ENCODE measurements at places on chromosomes 3 and 15.

- DNase-seq: no peak
Measured at GRCh38 chr3:182979103-182979673, 1.1 kb downstream of the DCUN1D1 start.

DNA sequence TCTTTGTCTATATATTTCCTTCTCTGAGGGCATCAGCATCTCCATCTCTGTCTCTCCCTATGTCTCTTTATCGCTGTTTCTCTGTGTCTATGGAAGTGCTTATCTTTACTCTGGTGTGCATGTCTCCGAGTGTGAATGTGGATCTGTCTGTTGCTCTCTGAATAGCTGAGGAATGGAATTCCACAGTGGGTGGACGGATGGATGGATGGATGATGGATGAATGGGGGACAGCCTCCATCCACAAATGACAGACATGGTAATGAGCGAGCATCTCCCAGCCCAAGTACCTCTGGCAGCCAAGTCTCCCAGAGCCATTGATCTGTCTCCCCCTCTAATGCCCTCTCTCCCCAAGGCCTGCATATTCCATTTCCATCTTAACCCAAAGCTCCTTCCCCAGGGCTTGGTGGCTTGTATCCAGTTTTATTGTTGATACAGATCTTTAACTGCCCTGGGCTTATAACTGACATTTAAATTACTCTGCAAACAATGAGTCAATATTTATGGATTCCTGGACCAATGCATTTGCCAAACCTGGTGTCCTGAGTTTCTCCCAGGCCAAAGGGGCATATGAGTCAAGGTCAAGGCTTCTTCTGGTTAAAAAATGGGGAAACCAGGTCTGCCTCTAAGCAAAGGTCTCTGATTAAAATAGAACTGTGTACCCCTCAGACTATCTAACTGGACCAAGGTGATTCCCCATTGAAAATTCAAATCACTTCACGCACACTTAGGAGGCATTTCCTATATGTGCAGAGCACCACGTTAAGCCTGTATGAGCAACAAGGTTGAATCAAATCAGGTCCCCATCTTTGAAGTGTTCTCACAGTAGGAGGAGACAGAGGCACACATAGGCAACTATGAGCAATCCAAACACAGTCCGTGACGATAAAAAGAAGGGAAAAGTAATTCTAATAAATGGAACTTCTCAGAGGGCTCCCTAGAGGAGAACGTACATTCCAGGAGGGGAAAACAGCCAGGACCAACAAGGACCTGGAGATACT, 109.9 kb downstream of the TLE3 start:
- no peak for DNase-seq

DNA sequence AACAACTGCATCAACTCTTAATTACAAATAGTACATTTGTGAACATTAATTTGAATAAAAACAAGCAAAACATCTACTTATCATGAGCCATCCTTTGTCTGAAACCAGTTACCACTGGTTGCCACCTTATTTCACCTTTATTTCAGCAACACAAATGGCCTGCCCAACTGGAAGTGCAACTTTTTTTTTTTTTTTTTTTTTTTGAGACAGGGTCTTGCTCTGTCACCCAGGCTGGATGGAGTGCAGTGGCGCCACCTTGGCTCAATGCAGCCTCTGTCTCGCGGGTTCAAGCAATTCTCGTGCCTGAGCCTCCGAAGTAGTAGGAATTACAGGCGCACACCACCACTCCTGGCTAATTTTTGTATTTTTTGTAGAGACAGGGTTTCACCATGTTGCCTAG, 13.1 kb downstream of the WDR82 start:
- no peak for DNase-seq

GRCh38 chr3:46870651-46871050, 6.9 kb upstream of the PTH1R start:
- DNase-seq: no peak

DNA sequence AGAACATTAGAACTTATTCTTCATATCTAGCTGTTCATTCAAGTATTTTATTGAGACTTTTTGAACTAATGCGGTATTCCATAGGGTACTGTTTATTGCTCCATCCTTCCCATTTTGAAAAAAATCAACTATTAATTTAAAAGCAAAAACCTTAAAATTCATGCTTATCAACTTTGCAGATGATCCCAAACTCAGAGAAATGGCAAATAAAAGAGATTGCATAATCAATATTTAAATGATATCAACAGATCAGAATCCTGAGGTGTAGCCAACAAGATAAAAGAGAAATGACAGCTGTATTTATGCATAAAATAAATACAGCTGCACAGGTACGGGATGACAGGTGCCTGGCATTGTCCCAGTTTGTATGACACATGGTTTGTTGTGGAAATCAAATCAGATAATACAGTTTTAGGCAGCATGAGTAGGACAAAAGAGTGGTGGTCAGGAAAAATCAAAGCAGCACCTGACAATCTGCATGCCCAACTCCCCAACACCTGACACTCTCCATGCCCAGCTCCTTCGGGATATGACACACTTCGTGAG, 42.4 kb upstream of the CMTM8 start:
- no peak for DNase-seq

GRCh38 chr3:108093616-108094015, 2.8 kb upstream of the CD47 start:
- no peak for DNase-seq

DNA sequence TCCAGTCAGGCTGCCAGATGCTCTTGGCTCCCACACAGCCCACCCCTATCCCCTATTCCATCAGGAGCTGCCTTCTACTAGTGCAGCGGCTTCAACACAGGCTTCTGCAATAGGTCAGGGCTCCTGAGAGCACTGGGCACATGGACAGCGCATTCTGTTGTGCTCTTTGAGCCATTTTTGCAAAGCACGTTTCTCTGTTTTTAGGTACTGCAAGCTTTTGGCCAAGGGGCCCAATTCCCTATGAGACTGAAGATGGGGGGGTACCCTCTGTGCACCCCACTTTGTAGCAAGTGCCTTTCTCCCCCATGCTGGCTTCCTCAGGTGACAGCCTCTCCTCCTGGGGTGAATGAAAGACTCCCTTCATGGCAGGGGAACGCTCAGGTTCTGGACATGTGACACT, 31.2 kb downstream of the CHDH start:
- no peak for DNase-seq

DNA sequence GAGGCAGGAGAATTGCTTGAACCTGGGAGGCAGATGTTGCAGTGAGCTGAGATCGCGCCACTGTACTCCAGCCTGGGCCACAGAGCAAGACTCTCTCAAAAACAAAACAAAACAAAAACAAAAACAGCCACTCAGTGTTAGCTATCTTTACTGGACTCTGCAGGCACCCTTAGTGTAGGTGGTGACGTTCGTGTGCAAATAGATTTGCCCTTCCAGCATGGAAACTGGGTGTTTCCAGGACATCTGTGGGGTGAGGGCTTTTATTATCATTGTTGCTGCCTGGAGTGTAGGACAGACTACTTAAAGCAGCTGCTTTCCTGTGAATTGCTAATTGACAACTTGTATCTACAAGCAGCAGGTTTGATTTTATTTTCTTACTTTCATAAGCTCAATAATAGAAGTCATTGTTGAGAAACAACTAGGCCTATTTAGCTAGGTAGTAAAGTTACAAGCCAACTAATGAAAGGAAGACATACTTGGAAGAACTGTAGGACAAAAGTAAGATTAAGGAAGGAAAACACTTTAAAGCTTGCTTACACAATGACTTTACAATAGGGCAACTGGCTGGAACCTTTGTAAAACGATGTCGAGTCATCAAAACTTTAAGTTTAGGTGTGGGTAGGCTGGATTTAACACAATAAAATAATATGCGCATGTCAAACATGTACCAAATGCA, 25.4 kb upstream of the SPPL2A start:
- DNase-seq: no peak

GRCh38 chr15:50148362-50148963, 29.4 kb upstream of the ATP8B4 start:
- DNase-seq: no peak

DNA sequence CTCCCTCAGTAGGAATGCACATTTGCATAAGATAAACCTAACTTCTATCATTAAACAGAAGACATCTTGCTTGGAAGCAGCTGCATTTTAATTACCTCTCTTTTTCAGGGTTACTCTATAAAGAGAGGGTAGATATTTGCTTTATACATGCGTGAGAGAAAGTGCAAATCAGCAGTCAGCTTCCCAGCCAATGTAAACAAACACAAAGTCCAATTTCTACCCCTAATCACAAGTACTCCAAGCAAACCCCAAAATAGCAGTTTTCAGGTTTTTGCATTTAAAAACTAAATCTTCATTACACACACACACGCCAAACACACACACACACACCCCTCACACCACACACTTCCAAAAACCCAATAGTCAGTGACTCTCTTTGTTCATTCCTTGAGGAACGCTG, 303.9 kb upstream of the ALCAM start:
- DNase-seq: no peak

- no peak for DNase-seq
Measured at GRCh38 chr3:136595913-136596697, 156.1 kb downstream of the STAG1 start.

DNA sequence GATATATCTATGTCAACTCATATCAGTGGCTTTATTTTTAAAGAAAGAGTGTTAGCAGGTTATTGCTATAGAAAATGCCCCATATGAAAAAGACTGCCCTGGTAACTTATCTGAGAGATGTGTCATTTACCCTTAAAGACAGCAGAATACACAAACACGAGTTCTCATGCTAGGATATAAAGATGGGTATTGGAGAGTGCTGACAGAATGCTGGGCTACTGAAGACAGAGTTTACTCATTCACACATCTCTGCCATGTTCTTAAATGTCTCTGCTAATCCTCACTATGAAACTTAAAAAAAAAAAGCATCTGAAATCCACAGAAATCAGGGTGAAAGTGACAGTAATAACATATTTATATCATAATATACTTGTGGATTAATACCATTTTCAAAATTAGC, 126.7 kb downstream of the FOXP1 start:
- DNase-seq: no peak

GRCh38 chr3:27311400-27311799, 57.8 kb downstream of the NEK10 start:
- DNase-seq: no peak

DNA sequence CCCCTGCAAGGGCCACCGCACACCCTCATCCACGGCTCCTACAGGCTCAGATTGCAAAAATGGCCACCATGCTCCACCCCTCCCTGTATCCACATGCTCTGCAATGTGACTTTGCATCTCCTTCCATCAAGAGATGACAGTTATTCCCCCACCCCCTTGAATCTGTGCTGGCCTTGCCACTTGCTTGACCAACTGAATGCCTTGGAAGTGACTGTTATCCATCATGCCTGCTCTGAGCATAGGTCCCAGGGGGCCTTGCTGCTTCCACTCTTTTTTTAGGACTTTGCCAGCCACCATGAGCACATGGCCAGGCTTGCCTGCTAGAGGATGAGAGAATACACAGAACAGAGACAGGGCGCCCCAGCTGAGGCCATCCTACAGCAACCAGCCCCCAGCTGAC, 13.6 kb downstream of the HAPLN3 start:
- DNase-seq: no peak

DNA sequence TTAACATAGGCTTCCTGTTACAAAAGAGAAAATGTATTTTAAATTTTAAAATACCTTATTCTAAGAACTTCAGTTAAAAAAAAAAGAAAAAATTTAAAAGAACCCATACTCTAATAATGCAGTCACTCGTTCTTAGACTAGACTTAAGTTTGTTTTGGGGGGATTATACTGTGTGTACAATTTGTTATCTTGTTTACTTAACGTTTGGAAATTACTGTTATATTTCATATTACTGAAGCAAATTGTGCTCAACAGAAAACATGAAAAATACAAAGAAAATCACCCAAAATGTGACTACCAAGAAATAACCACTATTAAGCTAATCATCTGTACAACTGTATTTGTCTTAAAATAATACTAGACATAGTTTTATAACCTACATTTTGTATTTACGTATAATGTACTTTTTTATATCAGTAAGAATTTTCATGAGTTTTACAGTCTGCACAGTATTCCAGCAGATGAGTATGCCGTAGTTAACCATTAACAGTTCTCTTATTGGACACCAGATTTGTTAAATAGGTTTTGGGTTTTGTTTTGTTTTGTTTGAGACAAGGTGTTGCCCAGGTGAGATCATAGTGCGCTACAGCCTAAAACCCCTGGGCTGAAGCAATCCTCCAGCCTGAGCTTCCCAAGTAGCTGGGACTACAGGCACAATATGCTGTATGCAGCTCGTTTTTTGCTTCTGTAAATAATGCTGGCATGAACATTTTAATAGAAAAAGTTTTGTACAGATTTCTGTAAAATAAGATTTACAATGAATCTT, 88.8 kb upstream of the CHD2 start:
- DNase-seq: no peak

- DNase-seq: no peak
Measured at GRCh38 chr3:99509224-99509623, 129.2 kb upstream of the COL8A1 start.

GRCh38 chr15:86278586-86278985, 198.9 kb downstream of the AGBL1 start:
- DNase-seq: no peak

- DNase-seq: no peak
Measured at GRCh38 chr15:58453931-58454793, 22.4 kb downstream of the LIPC start.

DNA sequence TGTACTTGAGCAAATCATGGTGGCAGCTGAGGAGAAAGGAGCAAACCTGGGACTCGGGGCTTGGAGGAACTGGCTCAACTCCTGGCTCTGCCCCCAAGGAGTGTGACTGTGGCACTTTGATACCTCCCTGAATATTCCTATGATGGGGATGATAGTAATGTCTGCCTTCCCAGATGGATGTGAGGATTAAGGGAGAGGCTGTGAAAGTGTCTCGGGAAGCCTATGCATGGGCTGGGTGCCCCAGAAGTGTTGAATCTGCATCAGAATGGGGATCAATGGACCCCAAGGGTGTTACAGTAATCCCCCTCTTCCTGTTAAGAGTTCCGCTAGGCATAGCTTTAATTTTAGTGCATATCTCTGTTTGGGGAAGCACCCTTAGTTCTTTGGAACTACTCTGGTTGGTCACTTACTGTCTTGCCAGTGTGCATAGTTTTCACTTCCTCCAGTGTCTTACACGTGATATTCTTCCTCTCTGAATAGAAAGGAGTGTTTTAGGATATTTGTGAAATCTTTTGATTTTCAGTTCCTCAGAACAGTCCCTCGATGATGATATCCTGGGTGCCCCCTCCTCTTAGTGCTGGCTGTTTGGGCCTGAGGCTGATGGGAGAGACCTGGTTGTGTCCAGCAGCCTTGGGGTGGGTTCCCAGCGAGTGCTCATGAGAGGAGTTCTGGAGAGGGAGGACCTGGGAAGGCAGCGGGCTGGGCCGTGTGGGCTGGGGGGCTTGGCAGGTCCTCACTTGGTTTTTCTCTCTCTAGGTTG, 97.5 kb downstream of the CHDH start:
- DNase-seq: no peak

- DNase-seq: no peak
Measured at GRCh38 chr3:45687828-45688193, 1.4 kb upstream of the SACM1L start.

All from activated naive CD4-positive, alpha-beta T cell (primary cell).